Nasal cavity respiratory epithelium epithelial cell of viscerocranial mucosa (primary cell): ENCODE measurements at places on chromosomes 7 and 10. TPM values are rescaled to one million over a fixed set of nuclear protein-coding genes. Genes with fewer than 3 reads are reported as not detected.

The ADAM22 gene
- total RNA-seq: under 0.01 and 0.07 TPM in 2 replicates

The EVX1 gene
- not detected in 2 replicates for total RNA-seq

The FAM237B gene
- total RNA-seq: not detected in 2 replicates

The TMEM72 gene
- not detected in 2 replicates for total RNA-seq

The HSPA12A gene
- total RNA-seq: 2.7 and 9.1 TPM in 2 replicates
